Stimulated activated naive CD4-positive, alpha-beta T cell treated with Interleukin-2 at 50 U/mL for 16 hours (primary cell): ENCODE measurements at places on chromosomes 4 and X.

DNA sequence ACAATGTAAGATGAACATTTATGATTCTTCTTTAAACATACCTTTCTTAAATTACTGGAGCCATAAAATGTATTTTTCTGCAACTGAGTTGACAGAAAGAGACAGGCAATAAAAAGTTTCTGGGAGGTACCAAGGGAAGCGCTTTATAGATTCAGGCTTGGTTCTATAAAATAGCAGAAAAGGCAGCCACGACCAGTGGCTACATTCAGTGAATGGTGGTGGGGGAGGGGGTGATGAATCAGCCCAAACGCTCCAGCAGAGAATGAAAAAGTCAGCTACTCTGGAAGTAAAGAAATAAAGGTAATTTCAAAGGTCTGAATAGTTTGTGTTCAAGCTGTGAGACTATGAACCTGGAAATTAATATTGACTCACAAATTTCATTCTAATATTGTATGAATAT, 456.1 kb downstream of the KCTD8 start:
- DNase-seq, result no peak

- no peak for DNase-seq
Measured at GRCh38 chr4:109233570-109233969, 68.9 kb downstream of the COL25A1 start.

- DNase-seq, result no peak
Measured at GRCh38 chrX:76931518-76931917, 504.0 kb downstream of the MAGEE1 start.

GRCh38 chr4:76764251-76764650, 133.7 kb downstream of the SOWAHB start:
- DNase-seq, result no peak

GRCh38 chr4:28827866-28828265, 1892.3 kb upstream of the PCDH7 start:
- no peak for DNase-seq

GRCh38 chr4:56215901-56216300, 171.4 kb downstream of the AASDH start:
- no peak for DNase-seq

- no peak for DNase-seq
Measured at GRCh38 chr4:151575646-151576045, 166.7 kb downstream of the FHIP1A start.

DNA sequence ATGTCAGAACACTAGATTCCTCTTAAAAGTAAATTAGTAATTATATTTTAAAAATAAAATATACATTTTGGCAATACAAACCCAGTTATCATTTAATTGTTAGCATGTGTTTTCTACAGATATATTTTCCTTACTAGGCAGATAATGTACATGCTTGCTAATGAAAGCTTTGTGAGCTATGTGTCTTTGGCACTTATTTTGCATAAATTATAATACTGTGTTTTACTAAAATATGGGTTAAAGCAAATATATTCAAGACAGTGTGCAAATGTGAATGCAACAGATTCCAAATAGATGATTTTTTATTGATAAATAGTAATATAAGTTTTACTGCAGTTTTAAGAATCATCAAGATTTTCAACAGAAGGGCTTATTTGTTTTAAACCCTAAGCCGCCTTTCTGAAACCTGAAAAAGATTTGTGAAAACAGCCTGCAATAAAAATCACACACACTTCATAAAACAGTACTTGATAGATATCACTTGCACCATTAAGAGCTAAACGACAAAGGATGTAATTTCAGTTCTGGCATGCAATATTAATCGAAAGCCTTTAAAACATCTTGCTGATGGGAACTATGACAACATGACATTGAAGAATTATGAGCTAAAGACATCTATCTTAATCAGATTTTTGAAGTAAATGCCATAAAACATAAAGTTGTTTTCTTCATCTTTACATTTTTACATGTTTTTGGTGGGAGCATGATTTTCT, 333.3 kb downstream of the DCTD start:
- no peak for DNase-seq

- DNase-seq, result no peak
Measured at GRCh38 chr4:95157596-95157995, 391.2 kb downstream of the UNC5C start.

DNA sequence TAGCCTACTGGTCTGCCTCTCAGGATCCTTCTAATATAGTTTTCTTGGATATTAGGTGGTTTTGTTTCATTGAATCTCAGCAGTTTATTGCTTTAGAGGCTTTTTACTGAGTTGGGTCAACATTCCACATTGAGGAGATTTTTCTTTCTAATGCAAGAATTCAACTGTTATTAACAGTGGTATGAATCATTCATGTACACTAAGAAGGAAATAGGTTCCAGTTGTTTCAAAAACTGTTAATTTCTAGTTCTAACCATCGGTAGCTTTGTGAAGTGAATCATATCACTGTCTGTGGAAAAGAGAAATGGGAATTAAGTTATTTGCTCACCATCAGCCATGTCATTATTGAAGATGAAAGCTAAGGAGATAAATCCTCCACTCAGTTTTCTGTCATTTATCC, 331.5 kb downstream of the RPA4 start:
- DNase-seq, result no peak

GRCh38 chr4:72119946-72120345, 88.1 kb downstream of the NPFFR2 start:
- DNase-seq, result no peak

GRCh38 chr4:2771264-2771663, 15.1 kb upstream of the TNIP2 start:
- DNase-seq, result no peak

GRCh38 chrX:1466971-1467561, 14.4 kb upstream of the ASMTL start:
- DNase-seq, result peak; percentile 48

GRCh38 chr4:182018691-182019090, 224.5 kb upstream of the TENM3 start:
- no peak for DNase-seq

DNA sequence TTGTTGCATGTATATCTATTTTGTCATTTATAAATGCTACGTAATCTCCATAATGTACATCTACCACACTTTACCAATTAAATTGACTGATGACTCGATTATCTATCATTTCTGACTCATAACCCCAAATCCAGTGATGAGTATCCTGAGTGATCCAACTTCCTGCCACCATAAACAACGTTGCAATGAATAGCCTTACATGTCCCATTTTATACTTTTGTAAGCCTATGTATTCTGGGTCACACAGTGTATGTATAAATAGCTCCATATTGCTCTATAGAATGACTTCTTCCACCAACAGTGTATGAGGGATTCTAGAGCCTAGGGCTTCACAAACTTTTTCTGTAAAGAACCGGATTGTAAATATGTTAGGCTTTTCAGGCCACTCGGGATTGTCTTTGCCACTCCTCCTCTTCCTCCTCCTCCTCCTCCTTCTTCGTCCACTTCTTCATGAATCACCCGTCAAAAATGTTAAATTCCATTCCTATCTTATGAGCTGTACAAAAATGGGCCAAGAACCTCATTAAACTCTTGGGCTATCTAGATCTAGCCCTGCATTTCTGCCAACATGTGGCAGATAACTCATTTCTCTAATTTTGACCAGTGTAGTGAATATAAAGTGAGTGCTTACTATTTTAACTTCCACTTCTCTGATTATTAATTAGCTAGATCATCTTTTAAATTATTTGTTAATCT, 672.2 kb upstream of the AMOT start:
- DNase-seq, result no peak

- DNase-seq, result no peak
Measured at GRCh38 chr4:119233191-119233590, 20.7 kb downstream of the USP53 start.

DNA sequence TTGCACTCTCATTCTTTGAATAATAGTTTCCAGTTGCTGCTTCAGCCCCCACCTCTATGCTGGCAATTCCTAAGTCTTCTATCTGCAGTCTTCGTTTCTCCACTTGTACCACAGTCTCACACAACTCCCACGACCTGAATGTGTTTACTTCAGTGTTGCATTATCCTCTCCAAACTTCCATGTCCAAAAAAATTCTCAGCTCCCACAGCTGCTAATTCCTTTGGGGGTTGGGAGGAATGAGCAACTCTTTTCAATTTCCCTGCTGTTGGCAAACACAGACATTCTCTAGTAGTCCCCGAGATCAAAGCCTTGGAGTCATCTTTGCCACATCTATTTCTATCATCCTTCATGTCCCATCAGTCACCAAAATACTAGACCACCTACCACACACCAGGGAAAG, 14.4 kb upstream of the CDS1 start:
- no peak for DNase-seq

DNA sequence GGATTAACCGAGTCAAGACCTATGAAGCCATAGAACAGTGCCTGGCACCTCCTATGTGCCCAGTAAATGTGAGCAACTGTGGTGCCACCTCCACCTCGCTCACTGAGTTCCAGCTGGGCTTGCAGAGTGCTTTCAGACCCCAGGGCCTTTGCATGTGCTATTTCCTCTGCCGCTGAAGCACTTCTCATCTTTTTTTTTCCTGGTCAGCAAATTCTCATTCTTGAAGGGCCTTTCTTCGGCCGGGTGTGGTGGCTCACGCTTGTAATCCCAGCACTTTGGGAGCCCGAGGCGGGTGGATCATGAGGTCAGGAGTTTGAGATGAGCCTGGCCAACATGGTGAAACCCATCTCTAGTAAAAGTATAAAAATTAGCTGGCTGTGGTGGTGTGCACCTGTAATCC, 76.5 kb downstream of the MSX1 start:
- no peak for DNase-seq

- DNase-seq, result no peak
Measured at GRCh38 chrX:26470941-26471340, 255.0 kb downstream of the MAGEB5 start.
